Thymus (tissue), 14 donors: ENCODE measurements at places on chromosomes 16 and 17. TPM values are rescaled to one million over a fixed set of nuclear protein-coding genes. Genes with fewer than 3 reads are reported as not detected.

GRCh38 chr16:48918520-48919258 lies 308.7 kb upstream of the N4BP1 start:
- H3K4me3 ChIP-seq: no peak overlapping the region
- no peak overlapping the region for H3K27ac ChIP-seq
- no peaks in the 10 kb centered on the region for H3K4me1 ChIP-seq
- no peak for DNase-seq

SLFN12L gene
- 3.7 TPM for total RNA-seq

- H3K4me1 ChIP-seq: no peaks in the 10 kb centered on the region
- H3K36me3 ChIP-seq: no peaks in the 10 kb centered on the region
- H3K27ac ChIP-seq: no peak overlapping the region
- no peak overlapping the region for H3K4me3 ChIP-seq
- no peak for DNase-seq
Measured at GRCh38 chr16:76676356-76676755, 399.2 kb downstream of the CNTNAP4 start.

CSH1 gene
- 2.3 TPM for total RNA-seq

- no peaks in the 10 kb centered on the region for H3K4me1 ChIP-seq
- no peak overlapping the region for H3K27ac ChIP-seq
- H3K36me3 ChIP-seq: no peaks in the 10 kb centered on the region
- no peak for DNase-seq
Measured at GRCh38 chr16:54944002-54944401, 13.3 kb downstream of the IRX5 start.

TP53TG3F gene
- not detected for total RNA-seq

DNA sequence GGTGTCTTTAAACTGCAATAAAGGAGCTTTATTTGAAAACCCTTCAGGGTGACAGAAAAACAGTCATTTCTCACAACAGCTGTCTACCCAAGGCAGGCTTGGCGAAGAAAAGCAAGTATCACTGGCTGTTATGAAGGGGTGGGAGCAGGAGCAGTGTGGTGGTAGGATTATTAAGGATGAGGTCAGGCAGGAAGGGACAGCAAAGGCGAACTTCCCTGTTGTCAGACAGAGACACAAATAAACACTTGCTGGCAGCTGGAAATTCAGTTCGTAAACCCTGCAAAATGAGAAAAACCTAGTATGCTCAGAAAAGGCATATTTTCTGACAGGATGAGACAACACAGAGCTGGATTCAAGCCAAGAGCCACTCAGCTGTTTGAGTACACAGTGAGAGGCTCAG lies 416.3 kb upstream of the CDH5 start:
- DNase-seq: no peak
- H3K27ac ChIP-seq: no peak overlapping the region
- H3K4me1 ChIP-seq: no peaks in the 10 kb centered on the region
- H3K36me3 ChIP-seq: no peaks in the 10 kb centered on the region

GRCh38 chr17:3592216-3592860 lies 16.9 kb downstream of the TRPV1 start:
- peaks cover 10% of the 10 kb centered on the region for H3K36me3 ChIP-seq
- no peaks in the 10 kb centered on the region for H3K27me3 ChIP-seq
- H3K4me1 ChIP-seq: no peaks in the 10 kb centered on the region
- DNase-seq: no peak
- H3K27ac ChIP-seq: no peak overlapping the region
- H3K4me3 ChIP-seq: no peak overlapping the region

DNA sequence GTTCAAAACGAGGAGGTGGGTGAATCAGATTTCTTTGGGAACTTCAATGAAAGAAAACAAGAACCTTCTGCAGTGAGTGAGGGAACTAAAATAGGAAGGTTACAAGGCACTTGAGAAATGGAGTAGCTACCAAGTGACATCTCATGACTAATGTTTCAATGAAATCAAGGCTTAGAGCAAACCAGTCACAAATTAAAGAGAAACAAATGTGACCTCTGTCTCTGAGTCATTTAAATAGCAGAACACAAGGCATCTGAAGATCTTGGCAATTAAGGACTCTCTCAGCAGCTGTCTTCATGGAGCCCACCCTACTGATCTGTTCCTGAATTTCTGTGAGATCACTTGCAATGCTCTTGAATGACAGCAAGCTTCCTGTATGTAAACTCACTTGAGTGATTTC lies 109.5 kb downstream of the CDH11 start:
- DNase-seq: no peak
- no peaks in the 10 kb centered on the region for H3K27me3 ChIP-seq
- H3K4me1 ChIP-seq: no peaks in the 10 kb centered on the region

DNA sequence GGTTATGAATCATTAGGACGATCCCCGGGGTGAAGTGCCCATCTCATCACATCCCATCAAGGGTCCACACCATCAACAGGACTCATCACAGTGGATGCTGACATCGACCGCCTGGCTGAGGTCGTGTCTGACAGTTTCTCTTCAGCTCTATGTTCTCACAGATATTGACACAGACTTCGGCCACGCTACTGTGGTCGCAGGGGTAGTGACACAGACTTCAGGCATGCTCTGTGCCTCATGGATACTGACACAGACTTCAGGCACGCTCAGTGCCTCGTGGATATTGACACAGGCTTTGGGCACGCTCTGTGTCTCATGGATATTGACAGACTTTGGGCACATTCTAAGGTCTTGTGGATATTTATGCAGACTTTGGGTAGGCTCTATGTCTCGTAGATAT lies 50.1 kb downstream of the KLHDC4 start:
- H3K27ac ChIP-seq: no peak overlapping the region
- no peak overlapping the region for H3K4me3 ChIP-seq
- DNase-seq: no peak
- H3K36me3 ChIP-seq: peaks cover 53% of the 10 kb centered on the region
- H3K27me3 ChIP-seq: no peaks in the 10 kb centered on the region

DNA sequence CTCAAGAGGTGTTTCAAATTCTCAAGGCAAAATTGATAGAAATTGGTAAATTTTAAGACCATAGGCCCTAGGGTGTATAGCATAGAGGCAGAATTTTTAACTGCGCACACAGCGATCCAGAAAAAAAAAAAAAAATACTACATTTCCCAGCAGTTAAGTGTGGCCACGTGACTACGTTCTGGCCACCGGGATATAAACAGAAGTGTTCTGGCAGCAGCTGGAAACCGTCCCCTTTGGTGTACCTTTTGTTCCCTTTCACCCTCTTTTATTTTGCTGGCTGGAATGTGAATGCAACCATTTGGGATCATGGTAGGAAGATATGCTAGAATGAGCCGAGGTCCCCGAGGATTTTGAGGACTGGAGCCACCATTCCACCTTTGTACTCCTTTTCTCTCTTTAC lies 52.7 kb upstream of the AKAP1 start:
- peaks cover 3% of the 10 kb centered on the region for H3K27me3 ChIP-seq
- DNase-seq: no peak
- no peak overlapping the region for H3K27ac ChIP-seq

DNA sequence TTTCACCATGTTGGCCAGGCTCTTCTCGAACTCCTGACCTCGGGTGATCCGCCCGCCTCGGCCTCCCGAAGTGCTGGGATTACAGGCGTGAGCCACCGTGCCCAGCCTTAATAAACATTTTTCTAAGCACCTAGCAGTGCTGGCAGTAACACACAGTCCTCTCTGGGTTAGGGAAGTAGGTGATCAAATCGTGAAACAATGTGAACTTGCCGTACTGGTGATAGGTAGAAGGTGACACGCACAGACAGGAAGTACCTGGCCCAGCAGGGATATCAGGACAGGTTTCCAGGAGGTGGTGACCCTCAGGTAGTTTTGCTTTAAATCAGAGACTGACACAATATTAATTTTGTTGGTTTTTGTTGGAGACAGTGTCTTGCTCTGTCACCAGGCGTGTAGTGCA lies 4.5 kb downstream of the PLD2 start:
- H3K4me1 ChIP-seq: no peaks in the 10 kb centered on the region
- peaks cover 42% of the 10 kb centered on the region for H3K27me3 ChIP-seq
- no peak overlapping the region for H3K4me3 ChIP-seq
- H3K36me3 ChIP-seq: no peaks in the 10 kb centered on the region
- DNase-seq: no peak
- H3K27ac ChIP-seq: no peak overlapping the region

KRTAP3-2 gene
- not detected for total RNA-seq

SKAP1 gene
- total RNA-seq: 28.8 TPM

MYH8 gene
- 1.2 TPM for total RNA-seq

DNA sequence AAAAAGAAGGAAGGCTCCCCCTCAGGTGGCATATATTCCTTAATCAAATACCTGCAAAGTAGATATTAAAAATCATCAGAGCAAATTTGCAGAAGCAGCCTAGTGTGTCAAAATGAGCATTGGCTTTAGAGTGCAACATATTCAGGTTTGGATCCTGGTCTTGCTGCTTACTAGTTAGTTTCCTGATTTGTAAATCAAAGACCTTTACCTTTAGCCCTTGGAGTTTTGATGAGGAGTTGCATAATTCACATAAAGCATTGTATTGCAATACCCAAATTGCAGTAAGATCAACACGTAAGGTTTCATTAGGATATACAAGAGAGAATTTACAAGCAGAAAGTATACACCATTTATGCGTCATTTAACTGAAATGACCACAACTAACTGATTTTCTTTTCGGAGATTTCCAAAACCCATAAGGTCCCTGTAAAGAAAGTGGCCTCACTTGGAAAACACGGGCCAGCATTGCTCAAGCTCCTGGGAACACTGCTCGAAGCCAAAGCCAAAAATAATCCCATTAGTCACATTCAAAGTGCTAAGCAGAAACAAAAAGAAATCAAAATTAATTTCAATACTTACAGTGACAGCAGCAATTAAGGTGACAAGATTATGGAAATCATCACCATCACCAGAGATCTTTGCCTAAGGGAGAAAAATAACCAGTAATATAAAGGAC lies 415.9 kb upstream of the ERCC4 start:
- H3K27ac ChIP-seq: no peak overlapping the region
- H3K4me3 ChIP-seq: no peak overlapping the region

P3H4 gene
- total RNA-seq: 4.1 TPM

DNA sequence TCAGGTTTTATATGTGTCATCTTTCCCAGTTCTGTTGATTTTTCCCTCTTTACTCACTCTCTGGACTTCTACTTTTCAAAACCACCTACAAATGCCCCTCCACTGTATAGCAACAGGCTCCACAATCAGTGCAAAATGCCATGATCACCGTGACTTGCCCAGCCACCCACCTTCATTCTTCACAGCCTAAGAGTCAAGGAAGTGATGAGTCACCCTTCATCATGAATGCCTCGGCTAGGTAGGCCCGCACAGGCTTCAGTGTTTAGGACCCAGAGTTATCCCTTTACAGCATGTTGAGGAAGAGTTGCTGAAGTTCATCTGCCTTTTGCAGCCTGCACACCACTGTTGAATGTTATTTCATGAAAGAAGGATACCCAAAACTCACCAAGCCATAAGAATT lies 158.6 kb downstream of the PMP22 start:
- DNase-seq: no peak
- no peaks in the 10 kb centered on the region for H3K27me3 ChIP-seq
- H3K4me3 ChIP-seq: no peak overlapping the region

- H3K4me1 ChIP-seq: no peaks in the 10 kb centered on the region
- no peak overlapping the region for H3K4me3 ChIP-seq
- no peak for DNase-seq
- no peaks in the 10 kb centered on the region for H3K36me3 ChIP-seq
- no peaks in the 10 kb centered on the region for H3K27me3 ChIP-seq
Measured at GRCh38 chr16:78906135-78906534, 694.4 kb downstream of the MAF start.
